ENCODE measurements at places on chromosomes 16 and 17.

- peak; percentile 10 for DNase-seq
Measured at GRCh38 chr16:30394592-30395154, 547 bp upstream of the ZNF48 start.

DNA sequence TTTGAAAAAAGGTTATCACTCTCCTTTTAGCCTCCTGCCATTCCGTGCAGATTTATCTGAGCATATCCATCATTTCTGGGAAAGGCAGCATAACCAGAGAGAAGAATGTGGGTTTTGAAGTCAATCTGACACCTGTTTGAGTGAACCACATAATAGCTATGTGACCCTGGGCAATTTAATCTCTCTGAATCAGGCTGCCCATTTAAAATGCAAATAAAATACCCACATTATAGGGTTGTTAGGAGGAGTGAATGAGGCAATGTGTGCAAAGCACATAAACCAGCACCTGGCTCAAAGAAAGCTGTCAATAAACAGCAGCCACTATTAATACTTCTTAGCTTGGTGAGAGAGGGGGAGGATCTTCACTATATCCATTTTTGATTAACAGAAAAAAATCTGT, 88.0 kb downstream of the CACNG1 start:
- no peak for DNase-seq

DNA sequence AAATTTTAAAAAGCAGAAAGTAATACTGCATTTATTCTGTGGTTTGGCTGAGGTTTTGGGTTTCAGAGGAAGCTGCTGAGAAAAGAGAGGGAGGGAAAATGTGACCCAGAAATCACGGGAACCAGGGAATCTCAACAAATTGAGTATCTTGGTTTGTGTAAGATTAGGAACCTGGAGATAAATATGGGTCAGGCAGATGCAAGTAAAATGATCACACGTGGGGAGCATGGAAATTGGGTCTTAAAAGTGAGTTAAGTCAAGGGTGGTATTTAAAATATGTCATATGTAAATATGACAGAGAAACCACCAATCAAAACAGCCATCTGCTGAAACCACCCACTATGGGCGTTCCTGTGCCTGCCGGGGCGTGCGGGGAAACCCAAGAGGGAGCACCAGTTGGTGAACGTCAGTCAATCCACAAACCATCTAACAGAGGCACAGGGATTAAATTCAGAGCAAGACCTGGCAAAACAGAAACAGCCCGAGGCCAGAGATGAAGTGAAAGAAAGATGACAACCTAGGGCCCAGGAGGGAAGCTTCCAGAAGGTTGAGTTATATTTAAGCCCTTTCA, 33.4 kb downstream of the CDH13 start:
- no peak for DNase-seq

DNA sequence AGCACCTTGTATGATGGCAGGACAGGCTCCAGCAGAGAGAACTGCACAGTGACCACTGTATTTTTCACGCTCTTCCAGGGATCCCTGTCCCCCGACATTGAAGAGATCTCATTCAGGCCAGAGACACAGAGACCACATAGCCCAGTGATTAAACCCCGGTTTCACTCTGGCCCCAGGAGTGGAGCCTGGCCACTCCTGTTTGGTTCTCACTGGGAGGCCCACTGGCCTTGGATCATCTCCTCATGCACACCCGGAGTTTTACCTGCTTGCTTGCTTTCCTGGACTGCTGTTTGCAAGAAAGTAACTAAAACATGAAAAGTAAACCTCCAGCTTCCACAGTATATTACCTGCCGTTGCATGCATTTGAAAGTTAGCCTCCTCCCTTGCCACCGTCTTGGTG, 13.2 kb upstream of the CLEC18C start:
- DNase-seq, result no peak

DNA sequence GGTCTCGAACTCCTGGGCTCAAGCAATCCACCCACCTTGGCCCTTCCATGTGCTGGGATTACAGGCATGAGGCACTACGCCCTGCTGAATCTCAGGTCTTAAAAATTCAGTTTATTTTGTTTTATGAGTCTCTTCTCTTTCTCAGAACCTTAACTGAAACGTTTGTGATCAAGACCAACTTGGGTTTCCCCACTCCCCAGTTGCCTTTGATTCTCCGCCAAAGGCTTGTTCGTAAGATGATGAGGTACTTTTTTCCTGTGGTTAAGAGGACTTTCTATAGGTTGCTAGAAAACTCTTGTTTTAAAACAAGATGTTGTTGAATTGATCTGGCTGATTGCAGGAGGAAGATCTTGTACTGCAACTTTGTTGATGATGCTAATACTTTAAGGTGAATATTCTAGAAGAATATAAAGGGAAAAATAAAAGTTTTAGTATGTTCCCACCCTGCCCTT, 11.7 kb downstream of the ABCC1 start:
- no peak for DNase-seq

- no peak for DNase-seq
Measured at GRCh38 chr17:61487161-61487988, 35.2 kb downstream of the TBX4 start.

GRCh38 chr17:59764292-59764741, 56.9 kb downstream of the VMP1 start:
- no peak for DNase-seq

DNA sequence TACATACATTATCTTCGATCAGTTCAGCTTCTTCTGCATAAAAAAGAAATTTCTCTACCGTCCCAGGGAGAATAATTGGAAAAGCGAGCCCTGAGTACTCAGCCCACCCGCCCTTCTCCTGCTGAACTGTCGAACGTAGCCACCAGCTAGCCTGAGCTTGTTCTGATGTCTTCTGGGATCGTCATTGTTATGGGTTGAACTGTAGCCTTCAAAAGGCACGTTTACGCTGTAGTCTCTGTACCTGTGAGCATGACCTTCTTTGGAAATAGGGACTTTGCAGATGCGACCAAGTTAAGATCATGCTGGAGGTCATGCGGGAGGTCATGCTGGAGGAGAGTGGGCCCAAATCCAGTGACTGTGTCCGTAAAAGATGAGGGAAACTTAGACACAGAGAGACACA, 86.2 kb downstream of the CMIP start:
- no peak for DNase-seq

DNA sequence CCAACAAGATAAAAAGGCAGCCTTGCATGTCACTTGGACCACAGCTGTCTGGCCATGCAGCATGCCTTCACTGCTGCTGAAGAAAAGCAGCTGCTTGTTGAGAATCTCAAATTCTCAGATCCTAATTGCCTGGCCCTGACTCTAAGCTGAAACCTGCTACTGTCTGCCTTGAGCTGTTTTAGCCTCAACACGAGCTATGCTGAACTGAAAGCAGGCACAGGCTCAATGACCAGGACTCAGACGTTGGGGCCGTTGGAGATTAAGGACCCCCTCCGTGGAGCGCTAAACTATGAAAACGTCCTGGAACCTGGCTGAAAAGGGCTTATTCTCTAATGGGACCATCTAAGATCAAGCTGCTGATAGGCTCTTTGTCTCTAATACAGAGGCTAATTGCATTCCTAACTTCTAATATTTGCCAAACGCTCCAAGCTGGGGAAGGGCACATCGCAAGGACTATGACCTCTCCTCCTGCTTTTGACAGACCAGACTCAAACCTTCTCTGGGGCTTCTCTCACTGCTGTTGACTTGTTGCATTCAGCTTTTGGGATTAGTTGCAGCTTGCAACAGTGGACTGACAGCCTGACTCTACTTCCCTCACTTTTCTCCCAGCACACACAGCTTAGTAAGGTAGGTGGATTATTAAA, 4.6 kb upstream of the PLK1 start:
- no peak for DNase-seq

DNA sequence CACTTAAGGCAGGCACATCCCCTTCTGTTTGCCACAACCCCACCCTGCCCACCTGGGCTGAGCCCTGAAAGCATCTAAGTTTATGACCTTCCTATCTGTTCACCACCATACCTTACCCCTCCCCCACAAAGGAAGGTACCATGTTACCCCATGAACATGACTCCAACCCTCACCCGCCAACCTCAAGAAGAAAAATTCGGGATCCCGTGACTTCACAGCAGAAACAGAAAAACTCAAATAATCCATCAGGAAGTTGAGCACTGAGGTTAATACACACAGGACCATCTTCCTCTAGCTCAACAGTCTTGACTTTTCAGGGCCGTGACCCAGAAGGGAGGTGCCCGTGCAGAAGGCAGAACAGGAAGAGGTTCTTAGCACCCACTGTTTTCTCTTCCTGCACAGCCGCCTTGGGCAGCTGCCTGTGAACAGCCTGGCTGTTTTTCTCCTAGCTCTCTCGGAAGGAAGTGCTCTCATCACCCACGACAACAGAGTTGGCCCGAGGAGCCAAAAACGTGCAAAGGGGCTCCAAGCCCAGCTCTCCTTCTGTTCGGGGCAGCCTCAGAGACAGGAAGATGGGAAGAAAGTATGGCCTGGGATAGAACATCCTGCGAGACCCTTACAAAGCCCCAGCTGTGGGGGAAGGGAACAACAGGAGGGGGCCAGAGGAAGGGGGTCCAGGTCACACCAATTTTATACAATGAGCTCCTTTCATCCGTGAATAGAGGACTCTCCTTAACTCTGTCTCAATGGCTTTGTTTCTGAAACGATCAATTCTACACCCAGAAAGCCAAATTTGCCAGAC, 101.1 kb downstream of the XYLT1 start:
- DNase-seq, result no peak

- DNase-seq, result peak; percentile 48
Measured at GRCh38 chr16:69057400-69058378, 47.8 kb upstream of the HAS3 start.

DNA sequence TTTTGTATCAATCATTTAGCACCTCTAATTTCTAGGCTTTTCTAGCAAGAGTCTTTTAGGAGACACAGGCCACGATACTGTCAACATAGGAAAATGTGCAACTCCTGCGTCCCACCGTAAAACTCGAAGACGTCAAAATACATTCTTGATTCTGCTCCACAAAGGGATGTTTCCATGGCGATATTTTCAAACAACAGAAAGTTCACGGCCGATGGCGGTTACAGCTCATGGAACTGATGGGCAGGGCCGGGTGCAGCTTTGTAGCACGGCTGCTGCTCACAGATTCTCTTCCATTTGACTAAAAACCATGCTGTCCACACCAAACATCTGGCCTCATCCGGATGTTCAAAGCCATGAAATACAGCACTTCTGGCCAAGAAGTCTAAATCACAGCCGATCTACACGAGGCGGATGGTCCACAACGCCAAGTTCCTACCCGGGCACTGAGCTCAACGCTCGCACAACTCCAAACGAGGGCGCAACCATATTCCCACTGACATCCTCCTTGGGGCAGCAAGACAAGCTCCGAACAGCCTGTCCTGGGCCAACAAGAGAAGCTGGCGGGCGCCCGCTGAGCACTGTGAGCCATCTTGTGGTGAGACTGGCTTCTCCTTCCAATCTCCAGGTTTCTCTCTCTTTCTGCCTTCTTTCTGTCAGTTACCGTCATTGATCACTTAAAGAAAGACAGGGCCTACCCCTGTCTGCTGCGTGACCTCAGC, 79.8 kb downstream of the ZNF778 start:
- no peak for DNase-seq

DNA sequence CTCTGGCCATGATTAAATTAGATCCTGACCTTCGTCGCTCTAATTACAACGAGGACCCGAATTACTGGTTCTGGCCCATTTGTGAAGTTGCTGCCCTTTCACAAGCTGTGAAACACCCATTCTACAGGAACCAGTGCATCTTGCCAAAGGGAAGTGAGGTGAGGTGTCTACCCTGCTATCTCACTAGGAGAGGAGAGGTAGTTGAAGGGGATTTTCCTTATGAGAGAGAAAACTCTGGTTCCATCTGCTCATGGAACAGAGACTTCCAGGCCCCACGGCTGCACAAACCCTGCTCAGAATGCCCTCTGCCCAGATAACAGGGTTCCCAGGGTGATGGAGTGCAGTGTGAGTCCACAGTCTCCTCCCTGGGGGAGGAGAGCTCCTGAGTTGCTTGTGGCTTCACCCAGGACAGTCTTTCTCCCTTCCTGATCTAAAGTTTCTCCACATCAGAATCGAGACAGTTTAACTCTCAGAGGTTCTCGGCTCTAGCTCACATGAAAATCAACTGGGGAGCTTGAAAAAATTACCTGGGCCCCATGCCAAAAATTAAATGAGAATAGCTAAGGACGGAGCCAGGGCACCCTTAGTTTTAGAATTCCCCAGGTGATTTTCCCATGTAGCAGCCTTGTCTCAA, 7.8 kb upstream of the SSTR2 start:
- no peak for DNase-seq

- DNase-seq, result no peak
Measured at GRCh38 chr16:1152123-1152638, 725 bp upstream of the CACNA1H start.

DNA sequence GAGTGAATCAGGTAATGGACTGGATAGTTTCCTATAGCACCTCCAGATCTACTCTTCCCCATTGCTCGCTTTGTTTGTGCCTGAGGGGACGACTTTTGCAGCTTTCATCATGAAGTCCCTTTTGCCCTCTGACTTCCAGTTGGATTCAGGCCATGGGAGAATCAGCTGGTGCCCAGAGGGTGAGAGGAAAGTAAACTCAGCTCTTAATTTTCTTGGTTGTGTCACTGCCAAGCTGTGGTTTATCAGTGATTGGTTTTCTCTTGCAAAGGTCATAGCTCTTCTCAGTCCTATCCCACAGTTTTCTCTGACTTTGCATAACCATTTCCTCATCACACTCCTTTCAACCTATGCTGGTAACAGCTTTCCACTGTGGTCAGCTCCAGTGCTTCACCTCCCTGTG, 200.1 kb downstream of the KCNJ2 start:
- DNase-seq, result peak; percentile 2

GRCh38 chr16:23679986-23680336, 1.3 kb downstream of the PLK1 start:
- no peak for DNase-seq

- DNase-seq, result peak; percentile 90
Measured at GRCh38 chr17:37789771-37790541, 45.1 kb upstream of the HNF1B start.

DNA sequence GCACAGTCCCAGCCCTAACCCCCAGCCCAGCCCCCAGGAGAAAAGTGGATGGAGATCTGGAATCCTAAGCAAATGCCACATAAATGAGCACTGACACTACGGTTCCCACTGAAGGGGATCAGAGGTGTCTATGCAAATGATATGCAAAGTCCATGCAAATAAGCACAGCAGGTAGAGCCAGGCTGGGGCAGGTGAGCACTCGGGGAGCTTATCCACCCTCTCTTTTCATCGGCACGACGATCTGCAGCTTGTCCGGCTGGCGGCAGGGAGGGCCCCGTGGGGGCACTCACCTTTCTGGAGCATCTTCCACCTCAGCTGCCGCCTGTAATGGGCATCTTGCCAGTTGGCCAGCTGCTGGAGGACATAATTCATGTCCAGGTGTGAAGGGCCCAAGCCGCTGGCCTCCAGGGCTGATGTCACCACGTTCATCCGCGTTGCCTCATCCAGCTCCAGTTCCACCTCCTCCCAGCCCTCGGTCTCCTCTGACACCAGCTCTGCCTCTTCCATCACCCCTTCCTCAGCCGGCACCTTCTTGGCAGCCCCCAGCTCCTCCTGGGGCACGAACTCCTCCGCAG, 9.9 kb downstream of the HAP1 start:
- no peak for DNase-seq

DNA sequence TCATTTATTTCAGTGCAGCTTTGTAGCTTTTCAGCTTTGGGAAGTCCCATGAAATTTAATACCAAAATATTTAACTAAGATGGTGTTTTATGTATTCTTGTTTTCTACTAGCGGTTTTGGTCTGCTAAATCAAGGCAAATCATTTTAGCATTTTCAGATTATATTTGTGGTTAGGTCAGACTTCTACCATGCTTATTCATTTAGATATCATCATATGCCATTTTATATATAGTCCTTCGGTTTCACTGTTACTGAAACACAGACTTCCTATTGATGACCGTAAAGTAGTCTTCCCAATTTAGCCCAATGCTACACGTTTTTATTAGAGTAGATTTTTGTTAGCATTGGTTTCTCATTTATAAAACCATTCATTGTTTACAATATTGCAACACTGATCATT, 5.5 kb downstream of the DYNLRB2 start:
- DNase-seq, result no peak

All from kidney glomerular epithelial cell (primary cell).